ENCODE measurements at places on chromosomes 11 and 22. TPM values are rescaled to one million over a fixed set of nuclear protein-coding genes. Genes with fewer than 3 reads are reported as not detected.

DNA sequence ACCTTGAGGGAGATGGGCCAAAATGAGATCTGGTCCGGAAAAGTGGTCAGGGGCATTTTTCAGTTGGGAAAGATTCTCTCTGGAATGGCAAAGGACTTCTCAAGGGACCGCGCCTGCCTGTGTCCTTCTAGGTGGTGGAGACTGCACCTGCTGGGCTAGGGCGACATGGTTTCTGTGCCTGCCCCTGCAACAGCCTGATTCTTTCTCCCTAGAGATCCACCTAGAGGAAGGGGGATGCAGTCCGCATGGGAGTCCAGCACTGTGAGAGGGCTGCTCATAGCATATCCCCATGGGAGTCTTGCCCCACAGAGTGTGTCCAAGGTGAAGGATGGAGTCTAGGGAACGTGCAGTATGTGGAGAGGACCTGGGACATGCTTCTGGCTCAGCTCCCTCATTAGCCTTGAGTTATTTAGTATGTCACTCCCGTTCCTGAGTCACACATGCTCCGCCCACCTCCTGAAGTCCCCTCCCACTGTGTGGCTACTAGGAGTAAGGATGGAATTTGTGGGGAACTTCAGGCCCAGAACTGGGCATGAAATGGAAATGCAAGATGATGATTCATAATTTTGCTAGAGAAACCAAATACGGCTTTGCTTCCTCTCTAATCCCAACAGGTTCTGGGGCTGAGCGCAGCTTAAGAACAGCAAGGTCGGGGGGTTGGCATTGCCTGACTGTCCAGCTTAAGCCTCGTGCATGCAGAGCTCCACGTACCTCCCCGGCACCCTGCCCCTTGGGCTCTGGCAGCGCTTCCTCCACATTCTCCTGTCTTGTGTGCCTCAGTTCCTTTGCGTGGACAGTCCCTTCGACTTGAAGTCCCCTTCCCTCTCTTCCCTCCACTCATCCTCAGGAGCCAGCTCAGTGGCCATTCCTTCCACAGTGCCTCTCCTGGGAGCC lies 35.0 kb downstream of the GRIK4 start:
- DNase-seq: no peak

- DNase-seq: no peak
These were observed 15.9 kb downstream of the RTN4RL2 start for GRCh38 chr11:57476047-57476756.

DNA sequence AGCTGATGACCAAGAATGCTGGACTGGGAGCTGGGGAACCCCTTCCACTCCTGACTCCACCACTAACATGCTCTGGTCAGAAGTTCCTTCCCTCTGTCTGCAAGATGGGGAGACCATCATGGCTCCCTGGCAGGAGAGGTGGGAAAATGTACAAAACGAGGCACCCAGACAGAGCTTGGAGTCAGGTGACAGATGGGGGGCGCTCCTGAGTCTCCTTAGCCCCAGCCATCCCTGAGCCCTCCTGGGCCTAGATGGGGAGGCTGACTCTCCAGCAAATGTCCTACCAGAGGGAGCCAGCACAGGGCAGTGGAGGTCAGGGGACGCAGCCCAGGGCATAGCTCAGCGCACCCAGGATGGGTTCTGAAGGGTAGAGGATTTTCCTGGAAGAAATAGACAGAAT lies 20.0 kb downstream of the KCNJ4 start:
- no peak for DNase-seq

DNA sequence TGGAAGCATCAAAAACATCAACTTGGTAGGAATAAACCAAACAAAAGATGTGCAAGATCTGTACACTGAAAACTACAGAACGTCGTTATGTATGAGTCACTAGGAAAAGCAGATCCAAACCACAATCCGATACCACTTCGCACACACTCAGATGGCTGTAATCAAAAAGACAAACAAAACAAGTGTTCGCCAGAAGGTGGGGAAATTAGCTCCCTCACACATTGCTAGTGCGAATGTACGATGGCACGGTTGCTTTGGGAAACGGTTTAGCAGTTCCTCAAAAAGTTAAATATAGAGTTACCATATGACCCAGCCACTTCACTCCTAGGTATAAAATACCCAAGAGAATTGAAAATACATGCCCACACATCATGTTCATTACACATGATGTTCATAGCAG lies 14.8 kb upstream of the CARD10 start:
- no peak for DNase-seq

DNA sequence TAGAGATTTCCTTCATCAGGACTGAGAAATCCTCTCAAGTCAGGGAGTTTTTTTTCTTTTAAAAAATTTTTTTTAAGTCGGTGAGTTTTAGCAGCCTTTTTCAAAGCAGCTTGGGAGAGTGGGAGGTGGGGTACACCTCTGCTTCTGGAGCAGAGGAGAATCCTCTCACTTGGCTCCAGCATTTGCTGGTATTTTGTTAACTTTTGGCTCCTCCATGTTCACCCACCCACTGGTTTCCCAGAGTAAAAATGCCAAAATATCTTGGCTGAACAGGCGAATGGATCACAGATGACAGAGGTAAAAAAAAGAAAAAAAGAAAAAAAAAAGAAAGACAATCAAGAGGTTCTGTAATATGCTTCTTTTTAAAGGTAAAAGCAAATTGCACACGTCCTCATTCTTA lies 68.0 kb downstream of the GAB2 start:
- no peak for DNase-seq

- no peak for DNase-seq
These were observed 93.2 kb upstream of the SYT13 start for GRCh38 chr11:45379162-45379863.

- DNase-seq: no peak
These were observed 14.2 kb upstream of the APOL6 start for GRCh38 chr22:35634015-35634414.

DNA sequence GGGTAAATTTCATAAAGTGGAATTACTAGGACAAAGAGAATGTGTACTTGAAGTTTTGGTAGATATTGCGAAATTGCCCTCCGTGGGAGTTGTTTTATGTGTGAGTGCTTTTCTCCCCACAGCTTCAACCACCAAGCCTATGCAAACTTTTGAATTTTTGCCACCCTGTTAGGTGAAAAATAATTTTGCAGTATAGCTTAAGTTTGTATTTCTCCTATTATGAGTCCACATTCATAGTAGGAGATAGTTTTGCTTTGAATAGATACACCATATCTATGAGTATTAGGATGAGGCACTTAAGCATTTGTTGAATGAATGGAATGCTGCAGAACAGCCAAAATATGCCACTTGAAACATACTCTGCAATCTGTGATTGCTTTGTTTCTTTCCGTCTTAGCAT lies 43.6 kb downstream of the UVRAG start:
- no peak for DNase-seq

GRCh38 chr11:113161711-113162591 lies 152.4 kb upstream of the TTC12 start:
- peak; percentile 81 for DNase-seq

DNA sequence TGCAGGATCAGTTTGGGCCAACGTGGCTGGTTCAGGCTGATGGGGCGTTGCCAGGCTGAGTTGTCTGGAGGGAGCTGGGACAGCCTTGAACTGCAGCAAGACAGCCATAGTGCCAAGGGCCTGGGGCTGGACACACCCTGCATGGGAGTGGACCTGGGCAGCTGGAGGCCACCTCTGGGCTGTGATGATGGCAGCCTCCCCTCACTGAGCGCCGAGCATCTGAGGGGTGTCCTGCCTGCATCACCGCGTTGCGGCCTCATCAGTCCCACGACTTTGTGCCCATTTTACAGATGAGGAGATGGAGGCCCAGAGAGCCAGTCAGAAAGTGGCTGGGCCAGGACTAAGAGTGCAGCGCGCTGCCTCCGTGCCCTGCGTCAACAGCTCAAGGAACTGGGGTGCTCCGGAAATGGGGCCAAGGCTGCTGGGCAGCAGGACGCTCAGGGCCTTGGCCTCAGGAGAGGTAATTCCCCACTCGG lies 590 bp upstream of the TSPO start:
- no peak for DNase-seq

DNA sequence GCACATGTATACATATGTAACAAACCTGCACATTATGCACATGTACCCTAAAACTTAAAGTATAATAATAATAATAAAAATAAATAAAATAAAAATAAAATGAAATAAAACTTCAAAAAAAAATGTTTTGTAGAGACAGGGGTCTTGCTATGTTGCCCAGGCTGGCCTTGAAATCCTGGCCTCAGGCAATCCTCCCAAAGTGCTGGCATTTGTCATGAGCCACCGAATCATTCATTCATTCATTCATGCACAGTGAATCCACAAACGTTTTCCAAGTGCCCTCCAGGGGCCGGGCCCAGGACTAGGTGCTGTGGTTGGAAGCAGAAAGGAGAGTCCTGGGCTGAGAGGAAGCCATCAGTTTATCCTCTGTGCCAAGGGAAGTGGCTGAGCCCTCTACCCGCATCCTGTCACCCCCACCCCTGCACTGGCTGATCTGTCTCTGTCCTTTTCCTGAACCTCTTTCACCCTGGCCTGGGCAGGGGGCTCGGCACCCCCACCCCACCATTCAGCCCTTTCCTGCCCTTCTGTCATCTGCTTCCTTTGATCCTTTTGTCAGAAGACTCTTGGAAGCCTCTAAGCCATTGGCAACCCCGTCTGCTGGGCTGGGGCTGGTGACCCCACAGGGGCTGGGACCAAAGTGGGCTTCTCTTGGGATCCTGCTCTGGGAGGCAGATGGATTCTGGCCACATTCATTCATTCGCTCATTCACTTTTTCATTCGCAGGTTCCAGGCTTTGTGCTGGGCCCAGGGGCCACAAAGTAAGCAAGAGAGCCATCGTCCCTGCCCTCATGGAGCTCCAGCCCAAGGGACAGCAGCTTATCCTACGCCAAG lies 84.3 kb downstream of the IGLL1 start:
- DNase-seq: no peak

GRCh38 chr11:72958791-72959190 lies 144.6 kb downstream of the ATG16L2 start:
- DNase-seq: no peak

GRCh38 chr22:24003887-24004286 lies 1.4 kb downstream of the GSTT4 start:
- DNase-seq: no peak

GRCh38 chr11:64608636-64609035 lies 17.6 kb downstream of the SLC22A12 start:
- no peak for DNase-seq

DNA sequence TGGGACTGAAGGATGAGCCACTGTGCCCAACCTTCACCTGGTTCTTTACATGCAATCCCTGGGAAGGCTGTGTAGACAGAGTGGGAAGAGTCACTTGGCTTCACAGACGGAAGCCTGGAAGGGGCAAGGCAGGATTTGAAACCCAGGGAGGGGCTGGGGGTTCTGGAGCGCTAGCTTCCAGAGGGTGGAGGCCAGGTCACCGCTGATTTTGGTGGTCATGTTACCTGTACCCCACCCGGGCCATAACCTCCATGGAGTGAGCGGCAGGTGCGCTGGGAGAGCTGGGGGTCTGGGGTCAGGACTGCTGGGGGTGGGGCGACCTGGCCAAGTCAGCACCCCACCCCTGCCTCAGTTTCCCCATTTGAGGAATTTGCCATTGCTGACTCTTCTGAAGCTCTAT lies 38.3 kb downstream of the PDGFB start:
- no peak for DNase-seq

DNA sequence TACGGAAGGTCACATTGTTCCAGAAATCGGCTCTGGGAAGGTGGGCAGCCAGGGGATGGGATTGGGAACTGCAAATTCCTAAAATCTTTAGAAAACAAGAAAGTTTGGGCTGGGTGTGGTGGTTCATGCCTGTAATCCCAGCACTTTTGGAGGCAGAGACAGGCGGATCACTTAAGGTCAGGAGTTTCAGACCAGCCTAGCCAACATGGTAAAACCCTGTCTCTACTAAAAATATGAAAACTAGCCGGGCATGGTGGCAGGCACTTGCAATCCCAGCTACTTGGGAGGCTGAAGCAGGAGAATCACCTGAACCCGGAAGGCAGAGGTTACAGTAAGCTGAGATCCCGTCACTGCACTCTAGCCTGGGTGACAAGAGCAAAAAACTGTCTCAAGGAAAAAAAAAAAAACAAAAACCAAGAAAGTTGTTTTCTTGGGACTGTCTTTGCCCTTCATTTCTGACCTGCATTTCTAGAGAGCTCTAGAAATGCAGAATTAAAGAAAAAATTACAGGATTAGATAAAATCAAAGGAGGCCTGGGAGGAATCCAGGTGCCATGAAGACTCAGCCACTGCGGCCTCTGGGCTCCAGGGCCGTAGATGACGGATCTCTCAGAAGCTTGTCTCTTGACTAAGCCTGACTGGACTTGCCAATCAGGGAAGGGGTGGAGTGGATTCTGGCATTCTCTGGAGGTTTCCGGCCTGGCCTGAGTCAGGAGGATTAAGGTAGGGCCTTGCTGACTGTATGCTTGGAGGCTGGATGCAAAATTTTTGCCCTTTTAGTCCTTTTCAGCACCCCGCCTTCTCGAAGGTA lies 5.3 kb upstream of the MALAT1 start:
- no peak for DNase-seq

GRCh38 chr22:30291058-30291892 lies 2.0 kb upstream of the CASTOR1 start:
- peak; percentile 56 for DNase-seq

DNA sequence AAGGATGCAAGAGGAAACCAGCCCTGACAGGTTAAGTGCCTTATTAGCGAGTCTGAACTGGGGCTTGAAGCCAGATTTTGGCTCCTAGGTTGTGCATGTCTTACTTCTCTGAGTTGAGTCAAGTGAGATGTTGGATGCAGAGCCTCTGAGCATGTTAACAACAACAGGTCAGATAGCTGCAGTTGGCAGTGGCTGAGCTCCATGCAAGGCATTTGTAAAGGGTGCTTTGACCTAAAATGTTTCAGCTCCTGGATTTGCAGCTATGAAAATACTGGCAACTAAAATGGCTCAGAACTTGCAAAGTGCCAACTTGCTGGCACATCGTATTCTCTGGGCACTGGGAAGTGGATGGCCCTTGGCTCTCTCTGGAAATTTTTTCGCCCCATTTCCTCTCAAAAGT lies 16.4 kb upstream of the CSRP3 start:
- peak; percentile 36 for DNase-seq

- no peak for DNase-seq
These were observed 193.4 kb downstream of the CASP12 start for GRCh38 chr11:104704888-104705287.

GRCh38 chr11:91717169-91717568 lies 507.4 kb upstream of the FAT3 start:
- DNase-seq: no peak

- DNase-seq: no peak
These were observed 181.0 kb downstream of the INSC start for GRCh38 chr11:15295695-15296094.

Gene TMEM138
- 30.0 TPM for total RNA-seq

Gene OAF
- 3.0 TPM for total RNA-seq

Gene TRIM49D2
- total RNA-seq: not detected

Gene GLYATL2
- total RNA-seq: 2.4 TPM

Gene THRSP
- total RNA-seq: 0.45 TPM

Gene PRR33
- total RNA-seq: not detected

Gene KIRREL3
- 31.0 TPM for total RNA-seq

Gene PARVA
- total RNA-seq: 9.5 TPM

Gene DENND5A
- total RNA-seq: 169 TPM

Gene KCNK7
- 0.27 TPM for total RNA-seq

Gene TEX54
- total RNA-seq: not detected

Gene OR2AT4
- not detected for total RNA-seq

Gene CYTH4
- total RNA-seq: 3.9 TPM

All from cerebellum (tissue), 4 donors.